ENCODE measurements at places on chromosomes 16 and 17.

- no peak for DNase-seq
Observed at GRCh38 chr17:4908301-4908700, 5.4 kb upstream of the CHRNE start.

DNA sequence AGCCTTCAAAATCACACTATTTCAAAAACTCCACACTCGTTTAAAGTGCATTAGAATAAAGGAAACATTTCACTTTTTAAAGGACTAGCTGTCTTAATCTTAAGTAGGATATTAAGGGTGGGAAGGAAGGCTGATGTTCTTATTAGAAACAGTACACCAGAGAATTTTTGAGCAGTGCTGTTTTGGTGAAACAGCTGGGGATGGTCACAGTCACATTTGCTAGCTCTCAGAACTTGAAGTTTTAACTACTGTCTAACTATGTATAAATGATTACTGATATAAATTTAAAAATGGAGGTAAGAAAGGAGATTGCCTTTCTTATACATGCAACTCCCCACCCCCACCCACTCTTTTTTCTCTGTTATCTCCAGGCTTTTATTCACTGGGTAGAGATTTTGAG, 38.5 kb upstream of the SLC5A11 start:
- no peak for DNase-seq

GRCh38 chr17:75774471-75774990, 9.5 kb upstream of the GALK1 start:
- DNase-seq: no peak

GRCh38 chr16:4664538-4665418, 28.6 kb upstream of the NUDT16L1 start:
- no peak for DNase-seq

DNA sequence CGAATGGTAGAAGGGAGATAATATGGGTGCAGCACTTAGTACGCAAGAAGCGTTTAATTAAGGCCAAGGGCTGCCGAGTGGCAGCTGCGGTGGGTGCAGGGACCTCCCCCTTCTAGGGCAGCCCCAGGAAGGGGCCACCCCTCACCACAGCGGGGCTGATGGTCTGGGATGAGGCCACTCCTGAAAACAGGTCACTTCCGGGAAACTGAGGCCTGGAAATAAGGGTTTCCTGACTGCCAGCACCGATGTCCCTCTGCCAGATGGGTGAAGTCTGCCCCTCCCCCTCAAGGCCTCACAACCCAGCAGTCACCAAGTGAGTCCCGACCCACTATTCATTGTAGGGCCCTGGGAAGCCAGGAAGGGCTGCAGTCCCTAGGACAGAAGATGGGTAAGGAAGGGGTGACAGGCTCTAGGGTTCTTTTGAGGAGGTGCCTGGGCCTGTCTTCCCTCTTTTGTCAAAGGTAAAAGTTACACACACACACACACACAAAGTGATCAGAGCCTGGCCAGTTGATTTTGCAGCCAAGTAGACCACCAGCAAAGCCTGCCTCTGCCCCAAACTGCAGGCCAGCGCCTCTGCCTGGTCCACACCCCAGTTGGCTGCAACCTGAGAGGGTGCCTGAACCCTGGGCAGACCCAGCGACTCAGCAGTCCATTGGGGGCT, 12.5 kb downstream of the SREBF1 start:
- DNase-seq: no peak

DNA sequence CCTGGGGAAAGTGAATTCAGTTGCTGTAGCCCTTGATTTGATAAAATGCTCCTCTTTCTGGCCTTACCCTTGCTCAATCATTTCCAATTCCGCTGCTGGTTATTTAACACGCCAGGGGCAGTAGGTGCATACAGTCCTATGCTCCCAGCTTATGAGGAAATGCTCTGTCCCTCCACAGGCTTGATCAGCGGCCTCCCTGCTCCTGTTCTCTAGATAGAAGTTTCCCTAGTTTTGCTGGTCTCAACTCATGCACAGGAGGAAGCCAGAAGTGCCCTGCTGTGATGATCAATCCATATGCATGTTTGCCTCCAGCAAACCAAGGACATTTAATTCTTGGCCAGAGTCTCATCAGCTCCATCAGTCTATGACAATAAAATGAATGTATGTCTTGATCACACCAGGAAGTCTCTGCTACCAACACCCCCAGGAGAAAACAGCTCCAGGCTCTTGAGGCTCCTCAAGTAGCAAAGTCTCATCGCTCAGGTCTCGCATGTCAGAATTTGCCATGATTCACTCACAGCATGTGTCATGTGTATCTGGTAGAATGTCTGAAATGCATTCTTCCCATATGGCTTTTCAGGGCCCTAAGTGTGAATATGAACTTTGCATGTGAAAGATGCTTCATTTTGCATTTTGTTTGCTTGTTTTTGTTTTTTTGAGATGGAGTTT, 208.9 kb downstream of the CDH13 start:
- DNase-seq: no peak

- no peak for DNase-seq
Observed at GRCh38 chr16:14448879-14449278, 181.2 kb downstream of the PARN start.

- DNase-seq: no peak
Observed at GRCh38 chr16:13427943-13428342, 492.0 kb upstream of the ERCC4 start.

DNA sequence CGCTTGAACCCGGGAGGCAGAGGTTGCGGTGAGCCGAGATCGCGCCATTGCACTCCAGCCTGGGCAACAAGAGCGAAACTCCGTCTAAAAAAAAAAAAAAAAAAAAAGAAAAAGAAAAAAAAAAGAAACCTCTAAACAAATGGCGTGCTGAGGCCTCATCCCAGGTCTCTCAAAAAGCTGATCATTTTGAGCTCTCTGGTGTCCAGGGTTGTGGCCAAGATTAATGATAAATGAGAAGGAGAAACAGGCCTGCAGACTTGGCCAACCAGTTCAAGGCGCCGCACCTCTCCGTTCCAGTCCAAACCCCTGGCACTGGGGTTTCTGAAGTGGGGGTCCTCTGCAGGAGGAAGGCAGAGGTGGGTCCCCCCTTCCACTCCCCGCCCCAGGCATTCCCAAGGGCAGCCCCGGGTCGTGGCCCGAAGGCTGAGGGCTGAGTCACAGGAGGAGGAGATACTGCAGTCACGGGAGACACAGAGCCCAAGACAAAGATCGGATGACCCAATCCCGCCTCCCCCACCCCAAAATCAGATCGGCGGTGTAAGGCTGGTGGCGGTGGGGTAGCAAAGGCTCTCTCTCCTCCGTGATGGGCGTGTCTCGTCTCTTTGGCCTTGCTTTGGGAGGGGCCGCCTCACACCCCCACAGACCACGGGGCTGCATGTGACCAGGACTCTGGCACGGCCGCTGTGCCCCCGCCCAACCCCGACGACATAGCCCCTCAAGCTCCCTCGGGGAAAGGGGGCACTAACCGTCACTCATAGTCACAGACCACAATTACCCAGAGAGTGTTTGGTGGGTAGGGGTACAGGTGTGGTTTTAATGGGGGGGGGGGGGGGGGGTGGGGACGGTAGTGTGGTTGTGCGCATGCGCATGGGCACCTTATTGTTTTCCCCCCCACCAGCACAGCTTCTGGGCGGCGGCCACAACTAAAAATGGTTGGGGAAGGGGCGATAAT, 1.1 kb downstream of the VAT1 start:
- peak; percentile 28 for DNase-seq

GRCh38 chr17:74011966-74012365, 191.5 kb upstream of the RPL38 start:
- DNase-seq: no peak

GRCh38 chr17:74330446-74330845, 4.4 kb downstream of the KIF19 start:
- peak; percentile 54 for DNase-seq

DNA sequence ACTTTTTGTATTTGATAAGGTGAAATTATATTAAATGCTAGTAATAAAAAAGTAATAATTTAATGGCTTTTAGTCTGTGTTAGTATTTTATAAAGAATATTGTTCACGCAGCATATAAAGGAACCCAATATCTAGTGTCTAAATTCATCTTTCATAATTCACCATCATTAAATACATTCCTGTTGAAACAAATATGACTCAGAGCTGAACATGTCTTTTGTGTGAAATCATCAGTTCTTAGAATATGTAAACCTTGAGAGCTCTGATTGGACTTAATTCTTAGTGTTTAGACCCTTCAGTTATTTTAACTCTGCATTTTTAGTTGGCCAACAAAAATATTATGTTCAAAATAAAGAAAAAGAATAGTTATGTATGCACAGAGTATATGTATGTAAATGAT, 71.8 kb downstream of the ABHD15 start:
- no peak for DNase-seq

DNA sequence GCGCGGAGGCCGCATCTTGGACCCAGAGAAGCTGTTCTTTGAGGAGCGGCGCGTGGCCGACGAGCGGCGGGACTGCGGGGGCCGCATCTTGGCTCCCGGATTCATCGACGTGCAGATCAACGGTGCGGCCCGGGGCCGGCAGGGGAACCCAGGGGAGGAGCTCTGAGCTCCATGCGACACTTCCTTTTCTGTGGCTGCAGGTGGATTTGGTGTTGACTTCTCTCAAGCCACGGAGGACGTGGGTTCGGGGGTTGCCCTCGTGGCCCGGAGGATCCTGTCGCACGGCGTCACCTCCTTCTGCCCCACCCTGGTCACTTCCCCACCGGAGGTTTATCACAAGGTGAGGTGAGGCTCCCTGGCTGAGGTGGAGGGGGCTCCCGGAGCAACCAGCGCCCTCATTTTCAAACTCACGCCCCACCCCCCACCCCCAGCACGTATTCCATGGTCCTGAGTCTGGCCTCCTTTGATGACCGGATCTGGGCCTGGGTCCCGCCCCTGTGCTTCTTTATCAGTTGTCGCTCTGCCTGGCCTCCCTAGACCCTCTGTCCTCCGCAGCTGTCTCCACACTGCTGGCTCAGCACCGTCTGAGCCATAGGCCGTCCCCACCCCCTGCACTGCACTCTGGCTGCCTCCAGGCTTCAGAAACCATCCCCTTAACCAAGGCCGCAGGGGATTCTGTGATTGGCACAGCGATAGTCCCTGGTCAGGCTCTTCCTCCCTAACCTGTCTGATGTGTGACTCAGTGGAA, 787 bp downstream of the AMDHD2 start:
- no peak for DNase-seq

DNA sequence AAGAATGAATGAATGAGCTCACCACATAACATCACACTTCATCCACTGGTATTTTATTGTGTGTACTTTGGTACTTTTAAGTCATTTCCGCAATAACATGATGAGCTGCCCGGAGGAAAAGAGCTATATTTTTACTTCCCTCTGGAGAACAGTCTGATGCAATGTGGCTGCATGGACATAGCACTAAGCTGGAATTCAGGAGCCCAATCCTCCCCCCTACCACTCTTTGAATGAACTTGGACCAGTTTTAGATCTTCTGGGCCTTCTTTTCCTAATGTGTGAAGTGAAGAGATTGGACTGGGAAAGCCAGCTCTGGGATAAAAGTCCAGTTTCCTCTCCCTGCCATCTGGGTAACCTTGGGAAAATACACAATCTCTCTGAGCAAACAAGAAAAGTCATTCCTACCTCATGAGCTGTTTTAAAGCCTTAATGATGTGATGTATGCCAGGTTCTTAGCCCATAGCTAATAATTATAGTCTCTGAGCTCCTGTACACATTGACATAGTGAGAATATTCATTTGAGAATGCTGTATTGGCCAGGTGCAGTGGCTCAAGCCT, 79.3 kb downstream of the ABCC12 start:
- no peak for DNase-seq

DNA sequence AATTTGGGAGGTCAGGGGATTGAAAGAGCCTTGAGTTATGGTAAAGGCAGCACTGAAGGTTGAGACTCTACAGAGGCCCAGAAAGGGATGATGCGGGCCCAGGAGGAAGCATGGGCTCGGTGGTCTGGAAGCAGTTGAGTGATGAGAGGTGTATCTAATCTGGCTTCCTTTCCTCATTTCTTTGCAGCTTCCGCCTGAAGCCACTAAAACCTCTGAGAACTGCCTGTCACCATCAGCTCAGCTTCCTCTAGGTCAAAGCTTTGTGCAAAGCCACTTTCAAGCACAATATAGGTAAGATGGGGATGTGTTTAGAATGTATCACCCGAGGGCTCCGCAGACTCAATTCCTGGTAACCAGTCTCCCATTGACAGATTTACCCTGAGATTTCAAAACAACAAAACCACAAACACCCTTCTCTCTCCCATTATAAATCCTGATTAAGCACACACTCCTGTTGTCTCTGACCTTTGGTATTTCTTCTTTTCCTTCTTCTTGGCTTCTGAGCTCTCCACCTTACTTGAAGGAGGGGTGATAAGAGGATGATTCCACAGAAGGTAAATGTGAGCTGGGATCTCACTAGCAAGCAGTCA, 21.2 kb downstream of the USP43 start:
- no peak for DNase-seq

- DNase-seq: no peak
Observed at GRCh38 chr16:3909791-3910583, 29.5 kb upstream of the CREBBP start.

- no peak for DNase-seq
Observed at GRCh38 chr17:79760197-79760906, 17.6 kb upstream of the CBX2 start.

GRCh38 chr16:4260360-4260759, 12.5 kb downstream of the TFAP4 start:
- no peak for DNase-seq

GRCh38 chr16:68273896-68274295, 9.6 kb downstream of the SLC7A6 start:
- no peak for DNase-seq

- no peak for DNase-seq
Observed at GRCh38 chr17:69344939-69345338, 18.0 kb upstream of the ABCA5 start.

DNA sequence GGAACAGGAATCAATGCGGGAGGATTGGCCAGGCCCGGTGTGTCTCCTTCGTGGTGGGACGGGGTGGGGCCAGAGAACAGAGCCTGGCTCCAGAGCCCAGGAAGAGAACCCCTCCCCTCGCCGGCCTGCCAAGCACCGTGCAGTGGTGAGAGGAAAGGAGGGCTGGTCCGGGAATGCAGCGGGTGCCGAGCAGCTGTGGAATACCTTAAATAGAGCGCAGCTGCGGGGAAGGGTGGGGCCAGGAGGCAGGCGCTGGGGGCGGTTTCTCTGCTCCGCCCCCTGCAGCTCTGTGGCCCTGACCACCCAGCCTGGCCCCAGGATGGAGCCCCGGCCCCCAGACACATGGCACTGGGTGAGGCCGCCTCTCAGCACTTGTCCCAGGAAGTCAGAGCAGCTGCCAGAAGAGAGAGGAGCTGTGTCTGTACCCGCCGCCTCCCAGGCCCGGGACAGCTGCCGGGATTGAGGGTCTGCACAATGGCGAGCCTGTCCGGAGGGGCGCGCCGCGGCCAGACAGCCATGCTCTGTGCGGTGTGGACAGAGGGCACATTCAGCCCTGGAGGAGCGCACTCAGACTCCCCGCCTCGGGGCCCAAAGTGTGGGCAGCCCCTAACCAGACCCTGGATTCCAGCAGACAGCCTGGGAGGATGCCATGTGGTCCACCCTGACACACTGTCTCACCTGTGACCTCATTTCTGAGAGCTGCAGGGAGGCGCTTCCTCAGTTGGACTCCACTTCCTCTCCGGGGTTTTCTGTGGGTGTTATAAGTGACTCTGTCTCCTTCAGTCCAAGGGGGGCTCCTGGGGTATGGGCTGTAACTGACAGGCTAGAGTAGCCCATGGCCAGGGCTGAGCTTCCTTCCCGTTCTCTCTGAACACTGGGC, 268.8 kb downstream of the SEC14L1 start:
- DNase-seq: no peak

- DNase-seq: no peak
Observed at GRCh38 chr17:57599271-57600045, 145.6 kb downstream of the CCDC182 start.
